IMR-90 (cell line): ENCODE measurements at places on chromosomes 16 and 17. TPM values are rescaled to one million over a fixed set of nuclear protein-coding genes. Genes with fewer than 3 reads are reported as not detected.
A peak's percentile ranks its signal among the peaks of the same experiment; 100 is the strongest.

GRCh38 chr16:53771655-53772497 lies 67.9 kb downstream of the FTO start:
- no peak for DNase-seq

DNA sequence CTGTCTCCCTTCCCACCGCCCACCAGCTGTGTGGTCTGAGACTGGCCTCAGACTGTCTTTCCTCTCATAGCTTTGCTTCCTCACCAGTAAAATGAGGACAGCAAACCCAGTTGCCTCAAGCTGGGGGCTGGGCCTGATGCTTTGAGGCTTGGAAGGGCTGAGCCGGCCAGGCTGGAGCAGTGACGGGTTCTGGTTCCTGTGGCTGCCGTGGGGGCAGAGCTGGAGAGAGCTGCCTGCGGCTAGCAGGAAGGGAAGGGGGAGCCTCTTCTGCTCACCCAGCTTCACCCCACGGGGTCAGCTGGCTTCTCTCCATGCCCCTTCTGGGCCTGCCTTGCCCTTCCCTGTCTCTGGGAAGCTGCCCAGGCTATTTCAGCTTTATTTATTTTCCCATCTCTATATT lies 23.7 kb downstream of the LASP1 start:
- no peak for DNase-seq

GRCh38 chr17:17724307-17725010 lies 43.2 kb downstream of the RAI1 start:
- DNase-seq = peak; percentile 54

GRCh38 chr17:34997355-34997862 lies 17.1 kb downstream of the LIG3 start:
- DNase-seq = peak; percentile 87

DNA sequence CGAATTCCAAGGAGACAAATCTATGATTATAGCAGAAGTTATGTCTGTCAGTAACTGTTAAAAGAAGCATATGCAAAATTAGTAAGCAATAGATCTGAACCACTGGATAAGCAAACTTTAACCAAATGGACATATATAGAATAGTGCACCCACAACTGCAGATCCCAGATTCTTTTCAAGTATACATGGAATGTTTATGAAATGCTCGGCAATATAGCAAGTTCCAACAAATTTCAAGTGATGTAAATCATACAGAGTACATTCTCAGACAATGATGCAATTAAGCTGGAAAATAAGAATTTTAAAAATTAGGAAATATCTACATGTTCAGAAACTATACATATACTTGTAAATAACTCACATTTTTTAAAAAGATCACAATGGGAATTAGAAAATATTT lies 8.4 kb upstream of the HELZ start:
- DNase-seq = peak; percentile 40

DNA sequence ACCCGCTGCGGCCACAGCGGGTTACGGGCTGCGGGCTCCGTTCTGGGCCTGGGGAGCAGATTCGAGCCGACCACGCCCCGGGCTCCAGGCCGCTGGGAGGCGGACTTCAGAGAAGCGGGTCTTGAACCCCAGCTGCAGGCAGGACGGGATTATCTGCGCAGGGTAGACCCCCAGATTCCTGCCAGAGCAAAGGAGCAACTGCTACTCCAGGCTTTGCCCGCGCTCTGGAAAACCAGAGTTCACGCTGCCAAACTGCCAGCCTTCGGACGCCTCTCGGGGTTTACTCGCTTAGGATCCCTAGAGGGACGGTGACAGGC lies 301 bp upstream of the ULK2 start:
- no peak for DNase-seq

DNA sequence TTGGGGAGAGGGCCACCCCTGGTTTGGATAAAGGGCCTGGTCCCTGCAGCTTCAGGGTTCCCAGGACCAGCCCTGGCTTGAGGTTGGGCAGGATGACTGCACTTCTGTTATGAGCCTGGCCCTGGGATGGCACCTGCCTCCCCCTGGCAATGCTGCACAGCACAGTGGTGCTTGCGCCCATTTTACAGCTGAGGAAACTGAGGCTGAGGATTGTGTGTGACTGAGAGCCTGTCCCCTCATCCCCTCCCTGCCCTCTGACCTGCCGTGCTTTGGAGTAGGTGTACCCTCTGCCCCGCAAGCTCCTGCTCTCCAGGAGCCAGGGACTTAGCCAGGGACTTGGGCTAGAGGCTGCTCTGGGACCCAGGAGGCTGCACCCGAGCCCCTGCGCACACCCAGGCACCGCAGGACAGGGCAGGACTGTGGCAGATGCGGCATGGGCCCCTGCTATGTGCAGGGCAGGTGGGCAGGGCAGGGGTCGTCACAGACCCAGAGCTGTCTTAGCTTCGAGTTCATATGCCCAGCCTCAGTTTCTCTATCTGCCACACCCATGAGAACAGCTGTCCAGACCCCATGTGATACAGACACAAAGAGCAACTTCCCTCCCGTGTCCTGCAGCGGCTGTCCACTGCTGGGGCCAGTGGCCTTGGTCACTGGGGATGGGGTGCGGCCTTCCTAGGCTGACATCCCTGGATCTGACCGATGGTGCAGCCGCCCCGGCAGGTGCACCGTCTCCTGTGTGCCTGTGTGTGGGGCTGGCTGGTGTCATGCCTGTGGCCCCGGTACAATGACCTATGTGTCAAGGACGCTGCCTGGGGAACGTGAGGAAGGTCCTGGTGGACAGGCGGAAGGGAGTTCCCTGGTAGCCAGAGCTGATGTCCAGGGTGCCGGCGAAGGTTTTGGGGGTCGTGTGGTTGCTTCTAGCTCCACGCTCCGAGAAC lies 36.6 kb downstream of the BAHCC1 start:
- no peak for DNase-seq

The GJD3 gene
- not detected in 2 replicates for total RNA-seq

The TMC7 gene
- 0.28 and 0.36 TPM in 2 replicates for total RNA-seq

The PPL gene
- 0.28 and 0.36 TPM in 2 replicates for total RNA-seq

The HAP1 gene
- under 0.01 TPM in 1 of 2 replicates, not detected in the other for total RNA-seq
